GM20000 (cell line): ENCODE measurements at places on chromosomes 6 and 20.

DNA sequence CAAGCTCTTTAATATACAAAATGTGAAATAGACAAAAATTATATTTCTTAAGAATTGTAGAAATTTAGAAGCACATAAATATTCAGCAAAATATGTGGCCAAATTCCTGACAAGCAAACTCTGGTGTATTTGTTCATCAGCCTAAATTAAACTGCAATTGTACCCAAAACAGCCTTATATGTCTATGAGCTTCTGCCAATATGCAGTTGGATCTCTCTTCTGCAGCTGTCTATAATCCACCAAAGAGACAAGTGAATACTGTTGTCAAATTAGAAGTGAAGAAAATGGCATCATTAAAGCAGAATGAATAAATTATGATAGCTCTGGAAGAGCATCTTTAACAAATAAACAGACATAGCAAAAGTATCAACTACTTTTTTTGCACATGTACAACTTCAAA lies 755.7 kb downstream of the GRIK2 start:
- no peak for DNase-seq

- no peak for DNase-seq
These were observed 139.1 kb downstream of the ATXN1 start for GRCh38 chr6:16622193-16622592.

- DNase-seq, result no peak
These were observed 52.3 kb downstream of the TSPYL4 start for GRCh38 chr6:116201538-116201937.

GRCh38 chr6:137910424-137910834 lies 43.4 kb downstream of the TNFAIP3 start:
- no peak for DNase-seq

GRCh38 chr6:157579467-157580031 lies 198.6 kb downstream of the ZDHHC14 start:
- DNase-seq, result no peak

GRCh38 chr20:1255675-1256074 lies 10.4 kb upstream of the SNPH start:
- DNase-seq, result no peak

GRCh38 chr20:18414140-18414539 lies 52.7 kb downstream of the DZANK1 start:
- no peak for DNase-seq

DNA sequence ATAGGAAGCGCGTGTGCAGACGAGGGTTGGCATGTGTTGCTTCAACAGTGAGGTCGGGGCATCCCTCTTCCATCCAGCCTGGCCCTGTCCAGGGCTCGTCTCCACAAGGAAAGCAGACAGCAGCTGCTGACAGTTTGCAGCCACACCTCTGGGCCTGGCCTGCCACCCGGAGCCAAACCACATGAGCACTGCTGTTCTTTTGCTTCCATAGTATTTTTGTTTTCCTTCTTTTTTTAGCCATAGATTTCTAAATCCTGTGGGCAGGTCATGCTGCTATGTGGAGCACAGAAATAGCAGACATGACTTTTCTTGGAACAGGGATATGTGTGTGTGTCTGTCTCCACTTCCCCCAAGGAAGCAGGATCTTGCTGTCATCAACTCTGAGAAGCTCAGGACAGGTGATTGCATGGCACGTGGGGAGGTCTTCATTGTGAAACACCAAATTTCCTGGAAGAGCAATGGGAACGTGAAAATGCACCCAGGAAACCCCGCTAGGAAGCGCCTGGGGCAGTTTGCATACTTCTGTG lies 167.4 kb downstream of the DTNBP1 start:
- no peak for DNase-seq

DNA sequence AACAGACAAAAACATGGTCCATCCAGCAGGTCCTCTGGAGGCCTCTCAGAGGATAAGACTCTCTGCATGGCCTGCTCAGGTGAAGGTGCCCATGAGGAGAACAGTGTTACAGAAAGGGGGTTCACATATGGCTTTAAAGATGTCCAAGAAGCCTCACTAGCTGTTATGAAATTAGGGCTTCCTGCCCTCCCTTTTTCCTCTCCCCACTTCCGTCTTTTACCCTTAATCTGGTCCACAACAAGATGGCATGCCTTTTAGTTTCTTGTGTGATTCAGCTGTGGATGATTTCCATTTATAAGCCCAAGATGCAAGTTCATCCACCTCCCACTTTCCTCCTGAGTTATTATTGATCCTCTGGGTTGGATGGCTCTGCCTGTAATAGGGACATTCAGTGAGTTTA lies 14.0 kb downstream of the GCNT2 start:
- no peak for DNase-seq

GRCh38 chr6:71496018-71496721 lies 207.6 kb downstream of the OGFRL1 start:
- DNase-seq, result peak; percentile 28

GRCh38 chr6:147467886-147468285 lies 40.6 kb upstream of the SAMD5 start:
- DNase-seq, result no peak

DNA sequence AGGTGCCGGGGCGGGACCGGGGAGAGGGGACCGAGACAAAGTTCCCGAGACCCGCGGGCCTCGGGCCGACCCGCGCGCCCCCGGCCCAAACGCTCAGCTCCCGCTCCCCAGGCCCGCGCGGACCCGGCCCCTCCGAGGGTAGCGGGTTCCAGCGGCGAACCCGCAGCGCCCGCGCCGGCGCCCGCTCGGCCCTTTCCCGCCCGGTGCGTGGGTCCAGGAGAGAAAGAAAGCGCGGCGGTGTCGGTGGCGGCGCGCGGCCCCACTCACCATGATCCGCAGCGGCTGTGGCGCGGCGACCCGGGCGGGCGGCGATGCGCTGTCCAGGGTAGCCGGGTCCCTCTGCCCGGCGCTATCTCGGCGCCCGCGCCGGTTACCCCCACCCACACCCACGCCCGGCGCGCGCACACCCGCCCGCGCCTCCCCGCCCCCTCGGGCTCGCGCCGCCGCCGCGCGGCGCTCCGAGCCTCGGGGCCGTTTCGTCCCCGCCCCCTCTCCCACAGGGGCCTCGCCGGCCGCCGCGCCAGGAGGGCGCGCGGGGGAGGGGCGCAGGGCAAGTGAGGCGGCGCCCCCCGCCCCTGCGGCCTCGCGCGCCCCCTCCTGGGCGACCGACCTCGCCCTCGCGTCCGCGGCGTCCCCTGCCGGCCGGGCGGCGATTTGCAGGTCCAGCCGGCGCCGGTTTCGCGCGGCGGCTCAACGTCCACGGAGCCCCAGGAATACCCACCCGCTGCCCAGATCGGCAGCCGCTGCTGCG lies at the start of gene ELOVL2:
TSS of gene ELOVL2 (minus strand) at position 345 of the 751 bp plus-strand sequence. CDS start at position 270, 75 bp downstream.
- peak; percentile 84 for DNase-seq

- DNase-seq, result no peak
These were observed 225.3 kb downstream of the KHDC1L start for GRCh38 chr6:72999995-73000394.

- no peak for DNase-seq
These were observed 105.2 kb upstream of the CARMIL1 start for GRCh38 chr6:25173951-25174474.

- DNase-seq, result no peak
These were observed 85.6 kb downstream of the MYB start for GRCh38 chr6:135266675-135267074.

- DNase-seq, result no peak
These were observed 45.2 kb upstream of the BCLAF1 start for GRCh38 chr6:136334853-136335252.

GRCh38 chr6:127458817-127459216 lies 372 bp downstream of the KIAA0408 start:
- no peak for DNase-seq

DNA sequence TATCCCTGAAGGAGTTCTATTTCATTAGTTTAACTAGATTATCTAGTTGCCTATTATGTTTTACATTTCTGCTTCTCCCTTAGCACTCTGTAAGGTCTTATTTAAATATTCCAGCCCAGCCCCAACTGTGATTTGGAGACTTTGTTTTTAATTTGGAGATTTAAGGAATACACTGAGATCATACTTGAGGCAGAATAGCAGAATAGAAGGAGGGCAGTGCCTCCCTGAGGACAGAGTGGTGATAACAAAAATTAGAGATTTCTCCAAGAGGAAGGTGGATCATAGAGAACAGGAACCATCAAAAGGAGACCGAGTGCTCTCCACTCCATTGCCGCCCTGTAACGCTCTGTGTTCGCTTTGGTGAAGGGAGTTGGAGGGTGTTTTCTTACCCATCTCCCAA lies 14.8 kb upstream of the CD164 start:
- DNase-seq, result no peak

- DNase-seq, result no peak
These were observed 40.0 kb downstream of the SNHG17 start for GRCh38 chr20:38395165-38395564.

GRCh38 chr6:11964729-11965335 lies 47.3 kb upstream of the HIVEP1 start:
- DNase-seq, result no peak

GRCh38 chr6:21611485-21611884 lies 17.9 kb downstream of the SOX4 start:
- no peak for DNase-seq

GRCh38 chr6:148771212-148771601 lies 24.4 kb downstream of the UST start:
- no peak for DNase-seq

GRCh38 chr6:12749531-12750379 lies 33.2 kb downstream of the PHACTR1 start:
- peak; percentile 18 for DNase-seq

DNA sequence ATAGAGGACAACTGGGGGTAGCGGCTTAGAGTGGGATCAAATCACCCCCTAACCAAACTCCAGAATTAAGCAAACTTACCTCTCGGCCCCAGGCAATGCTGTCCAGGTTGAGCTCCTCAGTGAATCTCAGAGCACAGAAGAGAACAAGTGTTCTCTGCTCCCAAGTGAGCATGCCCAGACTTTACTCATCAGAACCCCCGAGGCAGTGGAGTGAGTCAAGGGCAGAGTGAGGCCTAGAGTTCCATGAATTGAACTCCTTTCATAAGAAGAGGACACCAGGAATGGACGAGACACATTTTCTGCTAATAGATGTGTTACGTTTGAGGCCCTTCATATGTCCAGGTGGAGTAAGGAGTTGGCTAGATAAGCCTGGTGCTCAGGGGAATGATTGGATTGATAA lies 134.0 kb upstream of the DTNBP1 start:
- DNase-seq, result no peak

DNA sequence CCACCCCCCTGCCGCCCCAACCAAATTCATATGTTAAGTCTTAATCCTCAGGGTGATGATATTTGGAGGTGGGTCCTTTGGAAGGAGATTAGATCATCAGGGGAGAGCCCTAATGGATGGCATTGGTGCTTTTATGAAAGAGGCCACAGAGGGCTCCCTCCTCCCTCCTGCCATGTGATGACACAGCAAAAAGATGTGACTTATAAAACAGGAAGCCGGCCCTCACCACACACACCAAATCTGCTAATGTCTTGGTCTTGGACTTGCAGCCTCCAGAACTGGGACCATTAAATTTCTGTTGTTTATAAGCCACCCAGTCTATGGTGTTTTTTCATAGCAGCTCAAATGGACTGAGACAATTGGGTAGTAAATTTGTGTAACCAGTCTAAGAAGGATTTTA lies 176.3 kb downstream of the ADGRG6 start:
- no peak for DNase-seq

- no peak for DNase-seq
These were observed 143.4 kb downstream of the CDC5L start for GRCh38 chr6:44530910-44531234.

DNA sequence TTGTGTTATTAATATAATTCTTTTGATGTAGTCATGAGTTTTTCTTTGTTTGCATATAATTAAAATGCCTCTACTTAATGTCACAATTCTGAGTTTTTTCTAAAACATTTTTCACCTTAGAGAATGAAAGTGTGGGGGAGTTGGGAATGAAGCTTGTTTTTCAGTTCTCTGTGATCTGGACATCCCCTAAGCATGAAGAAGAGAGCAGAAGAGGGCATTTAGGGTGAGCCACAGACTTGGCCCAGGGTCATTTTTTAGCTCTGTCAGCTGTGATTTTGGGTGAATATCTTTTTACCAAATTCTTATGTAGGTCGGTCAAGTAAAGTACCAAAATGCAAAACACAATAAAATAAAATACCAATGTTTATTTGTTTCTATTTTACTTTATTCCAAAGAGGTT lies 3.9 kb downstream of the OTOR start:
- DNase-seq, result peak; percentile 14

- peak; percentile 39 for DNase-seq
These were observed 400.8 kb downstream of the SMOC2 start for GRCh38 chr6:168841609-168842278.

GRCh38 chr20:47044938-47045337 lies 150.3 kb downstream of the EYA2 start:
- DNase-seq, result no peak

DNA sequence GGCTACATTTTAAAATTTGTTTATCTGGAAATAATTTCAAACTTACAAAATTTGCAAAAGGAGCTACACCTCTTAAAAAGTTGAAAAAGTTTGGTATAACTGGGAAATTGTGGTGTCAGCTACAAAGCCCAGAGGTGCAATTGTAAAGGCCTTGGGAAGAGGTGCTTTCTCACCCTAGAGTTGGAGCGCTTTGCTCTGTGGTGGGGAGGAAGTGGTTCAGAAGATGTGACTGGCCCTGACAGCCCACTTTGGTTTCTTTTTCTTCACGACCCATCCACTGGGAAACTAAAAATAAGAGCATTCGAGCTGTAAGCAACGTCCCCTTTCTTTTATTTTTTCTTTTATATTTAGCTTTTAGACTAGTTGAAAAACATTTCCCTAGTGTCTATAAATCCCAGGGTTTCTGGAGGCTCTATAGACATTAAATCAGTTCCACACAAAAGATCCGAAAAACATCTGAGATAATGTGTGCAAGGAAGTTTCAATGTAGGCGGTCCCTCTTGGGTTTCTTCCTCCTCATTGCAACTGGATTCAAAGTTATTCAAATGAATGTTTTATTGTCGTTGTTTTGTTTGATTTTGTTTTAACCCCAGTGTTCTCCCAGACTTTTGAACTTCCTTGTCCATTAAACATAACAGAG lies 397.8 kb downstream of the KIF16B start:
- DNase-seq, result peak; percentile 10

DNA sequence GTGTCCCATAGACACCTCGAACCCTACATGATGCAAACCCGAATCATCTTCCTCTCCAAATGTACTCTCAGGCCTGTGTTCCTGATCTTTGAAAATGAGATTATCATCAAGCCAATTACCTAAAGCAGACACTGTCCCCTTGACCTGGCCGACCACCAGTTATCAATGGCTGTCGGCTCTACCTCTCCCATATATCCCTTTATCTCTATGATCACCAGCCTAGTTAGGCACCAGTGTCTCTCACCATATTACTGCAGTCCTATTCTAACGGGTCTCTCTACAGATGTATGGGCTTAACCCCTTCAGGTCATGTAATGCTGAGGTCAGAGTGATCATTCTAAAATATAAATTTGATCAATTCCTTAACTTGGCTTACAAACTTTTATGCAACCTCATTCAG lies 234.9 kb upstream of the MARCKS start:
- no peak for DNase-seq
